ENCODE measurements at places on chromosomes 6 and 20.

DNA sequence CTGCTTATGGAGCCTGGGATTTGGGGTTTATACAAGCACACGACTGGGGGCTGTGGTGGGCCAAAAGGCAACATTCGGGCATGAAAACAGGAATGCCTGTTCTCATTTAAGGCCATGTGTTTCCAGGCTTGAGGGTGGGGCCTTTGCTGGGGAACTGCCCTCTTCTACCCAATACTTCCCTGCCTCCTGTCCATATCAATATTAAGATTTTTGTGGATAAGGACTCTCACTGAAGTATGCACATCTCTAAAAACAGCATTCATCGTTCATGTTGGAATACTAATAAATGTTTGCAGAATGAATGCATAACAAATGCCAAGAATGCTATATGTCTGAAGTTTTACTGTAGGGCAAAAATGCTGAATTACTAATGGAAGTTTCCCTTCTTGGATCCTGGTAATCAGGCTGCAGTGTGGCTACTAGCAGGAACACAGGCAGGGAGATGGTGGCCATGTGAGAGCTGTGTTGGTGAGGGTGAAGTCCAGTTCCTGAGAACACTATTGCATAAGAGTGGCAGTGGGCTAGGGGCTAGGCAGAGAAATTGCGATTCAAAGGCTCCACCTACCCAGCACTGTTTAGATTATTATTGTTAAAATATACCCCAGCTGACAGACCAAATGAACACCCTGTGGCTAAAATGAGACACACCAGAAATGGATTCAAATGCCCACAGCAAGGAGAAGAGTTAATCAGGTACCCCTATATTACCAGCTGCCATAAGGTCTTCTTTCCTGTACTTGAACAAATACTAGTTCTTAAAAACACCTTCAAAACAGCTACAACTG, 644.3 kb downstream of the EPM2A start:
- no peak for DNase-seq

DNA sequence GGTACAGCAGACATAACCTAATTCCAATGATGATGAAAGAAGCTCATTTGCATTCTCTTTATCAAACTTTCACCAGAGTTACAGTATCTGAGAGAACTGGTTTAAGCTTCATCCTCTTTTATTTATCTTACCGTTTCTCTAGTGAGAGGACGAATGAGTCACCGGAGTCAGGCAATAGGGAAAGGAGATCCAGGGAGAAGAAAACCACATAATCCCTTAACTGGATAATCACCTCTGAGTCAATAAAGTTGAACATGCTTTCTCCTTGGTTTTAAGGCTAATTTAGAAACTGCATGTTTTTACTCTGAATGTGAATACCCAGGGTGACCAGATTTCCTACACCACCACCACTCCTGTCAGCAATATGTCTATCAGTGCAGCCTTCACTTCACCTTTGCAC, 313.7 kb upstream of the TBX18 start:
- DNase-seq, result no peak

GRCh38 chr6:53517021-53517420, 27.9 kb downstream of the GCLC start:
- DNase-seq, result no peak

GRCh38 chr20:39225536-39225935, 263.4 kb downstream of the DHX35 start:
- no peak for DNase-seq

DNA sequence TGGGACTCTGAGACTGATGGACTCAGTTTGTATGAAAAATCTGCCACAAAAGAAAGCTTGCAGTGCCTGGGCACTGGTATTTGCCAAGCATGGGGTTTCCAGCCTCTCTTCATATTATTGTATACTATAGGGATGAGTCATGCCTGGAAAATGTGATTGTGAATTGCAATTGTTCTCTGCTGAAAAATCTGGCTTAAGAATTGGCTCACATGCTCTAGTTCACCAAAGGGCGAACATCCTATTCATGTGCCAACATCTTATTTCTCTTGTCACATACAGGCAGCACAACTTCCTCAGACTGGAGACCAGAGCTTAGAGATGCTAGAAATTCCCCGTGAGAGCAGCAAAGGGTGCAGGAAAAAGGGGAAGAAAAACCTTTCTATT, 103.6 kb upstream of the KCNK16 start:
- no peak for DNase-seq

DNA sequence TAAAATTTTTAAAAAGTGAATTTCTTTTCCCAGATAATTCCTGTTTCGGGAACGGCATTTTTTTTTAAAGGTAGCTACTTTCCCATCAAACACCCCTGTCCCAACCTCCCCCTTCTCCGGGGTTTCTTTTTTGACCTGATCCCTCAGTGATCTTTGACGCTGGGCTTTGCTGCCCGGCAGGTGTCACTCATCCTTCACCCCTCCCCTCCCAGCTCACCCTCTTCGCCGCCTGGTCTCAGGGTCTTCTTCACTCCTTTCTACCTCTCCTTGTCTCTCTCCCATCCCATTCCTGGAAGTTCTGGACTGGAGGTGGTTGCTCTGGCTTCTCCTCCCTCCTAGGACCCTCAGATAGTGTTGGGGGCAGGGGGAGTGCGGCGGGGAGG, 329 bp upstream of the GPR6 start:
- no peak for DNase-seq
